ENCODE measurements at places on chromosomes 6 and 20.

GRCh38 chr6:71383901-71384489, 95.4 kb downstream of the OGFRL1 start:
- DNase-seq = no peak

- DNase-seq = no peak
Measured at GRCh38 chr20:57671662-57672061, 38.2 kb downstream of the PMEPA1 start.

DNA sequence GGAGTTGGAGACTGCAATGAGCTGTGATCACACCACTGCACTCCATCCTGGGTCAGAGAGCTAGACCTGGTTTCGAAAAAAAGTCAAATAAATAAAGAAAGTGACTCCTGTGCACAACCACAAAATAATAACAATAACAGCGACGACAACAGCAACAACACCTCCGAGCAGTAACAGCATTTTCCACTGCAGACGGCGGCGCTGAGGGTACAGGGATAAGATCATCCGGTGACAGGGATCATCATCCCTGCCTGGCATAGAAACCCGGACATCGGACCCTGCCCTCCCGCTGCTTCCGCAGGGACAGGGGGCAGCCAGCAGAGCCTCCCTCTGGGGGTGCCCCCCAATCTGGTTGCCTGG, 11.5 kb downstream of the SRXN1 start:
- no peak for DNase-seq

DNA sequence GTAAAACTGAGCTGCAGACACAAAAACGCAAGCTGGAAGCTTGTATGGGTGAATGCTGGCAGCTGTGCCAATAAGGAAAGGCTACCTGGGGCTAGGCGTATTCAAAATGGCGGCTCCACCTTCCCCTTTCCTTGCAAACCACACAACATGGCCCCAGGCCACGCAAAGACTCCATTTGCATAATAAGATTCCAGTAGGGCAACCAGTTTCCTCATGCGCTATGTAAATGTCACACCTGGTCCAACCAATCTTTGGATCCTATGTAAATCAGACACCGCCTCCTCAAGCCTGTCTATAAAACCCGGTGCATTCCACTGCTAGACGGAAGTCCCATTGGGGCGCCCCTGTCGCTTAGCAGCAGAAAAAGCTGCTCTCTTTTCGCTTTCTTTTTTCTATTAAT, 505.9 kb upstream of the BTBD3 start:
- DNase-seq = no peak

DNA sequence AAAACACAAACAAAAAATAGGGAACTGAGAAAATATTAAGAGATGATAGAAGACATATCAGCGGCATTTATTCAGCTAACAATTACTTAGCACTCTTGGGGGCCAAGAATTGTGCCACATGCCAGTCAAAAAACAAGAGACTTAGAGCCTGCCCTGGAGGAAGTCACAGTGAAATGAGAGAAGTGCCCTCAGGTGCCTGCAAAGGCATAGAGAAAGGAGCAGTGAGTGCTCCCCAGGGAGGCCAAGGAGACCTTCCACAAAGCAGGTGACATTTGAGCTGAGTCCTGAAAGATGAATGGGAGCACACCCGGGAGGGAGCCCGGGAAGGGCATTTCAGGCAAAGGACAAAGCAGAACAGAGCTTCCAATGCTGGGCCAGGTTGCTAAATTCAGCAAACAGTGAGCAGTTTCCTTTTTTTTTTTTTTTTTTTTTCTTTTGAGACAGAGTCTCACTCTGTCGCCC, 184.7 kb upstream of the JARID2 start:
- DNase-seq = no peak

GRCh38 chr6:149084026-149084425, 233.5 kb upstream of the TAB2 start:
- no peak for DNase-seq

DNA sequence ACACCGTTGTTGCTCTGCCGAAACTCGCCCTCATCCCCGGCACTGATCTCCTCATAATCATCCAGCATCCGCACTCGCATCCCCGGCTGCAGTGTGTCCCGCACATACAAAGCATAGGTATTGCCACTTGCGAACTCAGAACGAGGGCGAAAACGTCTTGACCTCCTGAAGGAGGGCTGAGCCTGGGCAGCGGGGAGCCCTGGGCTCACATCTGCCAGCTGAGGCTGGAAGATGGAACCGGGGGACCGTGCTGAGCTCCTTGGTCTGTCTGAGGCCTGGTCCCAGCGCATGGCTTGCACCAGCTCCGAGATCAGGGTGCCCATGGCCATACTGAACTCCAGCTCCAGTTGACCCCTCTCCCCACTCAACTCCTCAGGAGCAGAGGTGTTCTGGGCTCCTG, 2.7 kb downstream of the CUL7 start:
- no peak for DNase-seq

- no peak for DNase-seq
Measured at GRCh38 chr20:15289337-15289736, 951.9 kb upstream of the FLRT3 start.

DNA sequence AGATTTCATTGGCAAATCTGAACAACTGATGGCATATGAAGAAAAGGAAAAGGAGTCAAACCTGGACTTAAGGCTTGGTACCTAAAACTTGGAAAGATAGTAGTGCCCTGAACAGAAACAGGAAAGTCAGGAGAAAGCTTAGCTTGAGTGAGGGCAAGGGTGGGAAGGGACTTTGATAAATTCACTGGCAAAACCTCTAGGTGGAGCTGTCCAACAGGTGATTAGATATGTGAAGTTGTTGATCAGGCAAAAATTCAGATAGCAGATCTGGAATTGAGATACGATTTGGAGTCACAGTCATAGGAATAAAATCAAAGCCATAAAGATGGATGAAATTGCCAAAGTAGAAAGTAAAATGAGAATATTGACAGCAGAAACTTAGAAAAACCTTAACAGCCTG, 16.1 kb upstream of the ZNF292 start:
- DNase-seq = no peak

DNA sequence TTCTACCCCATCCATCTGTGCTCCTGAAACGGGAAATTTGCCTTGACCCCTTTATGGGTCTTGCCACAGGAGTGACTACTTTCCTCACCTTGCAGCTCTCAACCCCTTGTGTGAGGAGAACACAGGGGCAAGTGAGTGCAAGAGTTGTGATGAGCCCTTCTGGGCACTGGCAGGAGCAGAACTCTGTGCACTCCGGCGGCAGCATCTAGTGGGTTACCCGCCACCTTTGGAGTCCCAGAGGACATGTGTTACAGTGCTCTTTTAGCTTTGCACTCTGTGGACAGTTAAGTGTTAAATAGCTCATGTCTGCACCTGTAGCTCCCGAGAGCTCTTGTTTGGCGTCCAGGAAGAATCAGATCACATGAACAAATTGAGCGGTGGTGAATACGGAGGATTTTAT, 940.2 kb downstream of the GRIK2 start:
- DNase-seq = no peak

DNA sequence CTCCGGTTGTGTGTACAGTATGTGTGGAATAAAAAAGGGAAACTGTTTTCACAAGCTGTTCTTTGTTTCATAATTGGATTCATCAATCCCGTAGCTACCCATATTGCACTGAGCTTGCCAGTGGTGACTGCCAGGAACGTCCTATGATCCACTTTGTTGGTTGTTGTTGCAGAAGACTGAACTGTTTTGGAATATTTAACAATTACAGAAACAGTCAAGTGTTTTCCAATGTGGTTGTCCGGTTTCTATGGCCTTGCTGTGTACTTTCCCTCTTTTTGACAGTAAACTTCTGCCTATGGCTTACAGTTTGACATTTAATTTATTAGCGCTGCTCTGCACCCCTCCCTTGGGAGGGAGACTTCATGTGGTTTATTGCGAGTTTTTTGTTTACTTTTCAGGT, 141.2 kb downstream of the DTNBP1 start:
- DNase-seq = no peak

DNA sequence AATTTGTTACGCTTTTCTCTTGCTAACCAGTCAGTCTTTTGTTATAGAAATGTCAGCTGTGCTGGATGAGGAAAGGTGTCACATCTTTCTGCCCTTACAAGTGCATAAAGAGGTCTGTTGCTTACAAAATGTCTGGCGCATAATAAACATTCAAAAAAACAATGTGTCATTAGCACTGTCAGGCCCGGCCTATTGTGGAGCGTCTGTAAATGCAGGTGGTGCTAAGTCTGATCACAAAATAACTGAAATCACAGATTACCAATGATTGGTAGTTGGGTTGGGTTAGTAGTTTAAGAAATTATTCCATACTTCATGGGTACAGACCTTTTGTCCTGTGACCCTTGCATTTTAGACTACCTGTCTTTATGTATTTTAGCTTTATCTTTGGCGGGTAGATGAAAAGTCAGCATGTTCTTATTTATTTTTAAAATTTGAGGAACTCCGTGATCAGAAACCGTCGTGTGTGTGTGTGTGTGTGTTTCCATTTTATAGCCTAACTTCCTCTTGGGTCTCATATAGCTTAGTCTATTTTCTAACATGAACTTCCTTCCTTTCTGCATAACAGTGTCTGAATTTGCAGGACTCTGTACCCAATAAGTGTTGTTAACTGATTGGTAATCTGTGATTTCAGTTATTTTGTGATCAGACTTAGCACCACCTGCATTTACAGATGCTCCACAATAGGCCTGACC, 88.1 kb upstream of the IFNGR1 start:
- no peak for DNase-seq

DNA sequence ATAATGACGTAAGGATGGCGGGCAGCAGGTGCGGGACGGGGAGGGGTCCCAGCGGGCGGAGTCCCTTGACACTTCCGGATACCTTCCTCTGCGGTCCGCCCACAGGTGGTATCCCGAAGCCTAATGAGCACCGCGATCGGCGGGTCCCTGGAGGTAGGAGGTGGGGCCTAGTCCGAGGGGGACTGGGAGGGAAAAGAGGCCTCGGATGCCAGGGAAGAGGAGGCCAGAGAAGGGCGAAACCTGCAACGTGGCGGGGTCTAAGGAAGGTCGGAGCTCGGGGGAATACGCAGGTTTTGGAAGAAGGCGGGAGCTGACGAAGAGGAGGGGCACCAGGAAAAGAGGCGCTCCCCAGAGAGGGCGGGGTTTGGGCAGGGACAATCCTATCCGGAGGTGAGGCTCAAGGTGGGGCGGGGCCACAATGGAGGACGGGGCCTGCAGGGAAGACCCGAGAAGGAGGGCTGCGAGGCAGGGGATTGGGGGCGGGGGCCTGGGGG, 3.7 kb downstream of the PRSS16 start:
- DNase-seq = no peak

DNA sequence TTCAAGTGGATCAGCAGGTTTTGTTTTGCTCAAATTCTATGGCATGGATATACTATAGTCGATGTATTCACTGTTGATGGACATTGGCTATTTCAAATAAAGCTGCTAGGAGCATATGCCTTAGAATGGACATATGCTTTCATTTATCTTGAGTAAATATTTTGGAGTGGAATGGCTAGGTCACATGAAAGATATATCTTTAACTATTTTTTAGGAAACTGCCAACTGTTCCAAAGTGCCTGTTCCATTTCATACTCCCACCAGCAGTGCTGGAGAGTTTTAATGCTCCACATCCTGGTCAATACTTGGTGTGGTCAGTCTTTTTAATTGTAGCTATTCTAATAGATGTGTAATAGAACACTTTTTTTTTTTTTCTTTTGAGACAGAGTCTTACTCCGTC, 81.1 kb upstream of the PIM1 start:
- no peak for DNase-seq

GRCh38 chr20:4490045-4490444, 231.7 kb upstream of the PRND start:
- DNase-seq = no peak

GRCh38 chr20:10639077-10639736, 34.6 kb downstream of the JAG1 start:
- DNase-seq = no peak

- no peak for DNase-seq
Measured at GRCh38 chr6:116682334-116682712, 1.3 kb downstream of the KPNA5 start.

DNA sequence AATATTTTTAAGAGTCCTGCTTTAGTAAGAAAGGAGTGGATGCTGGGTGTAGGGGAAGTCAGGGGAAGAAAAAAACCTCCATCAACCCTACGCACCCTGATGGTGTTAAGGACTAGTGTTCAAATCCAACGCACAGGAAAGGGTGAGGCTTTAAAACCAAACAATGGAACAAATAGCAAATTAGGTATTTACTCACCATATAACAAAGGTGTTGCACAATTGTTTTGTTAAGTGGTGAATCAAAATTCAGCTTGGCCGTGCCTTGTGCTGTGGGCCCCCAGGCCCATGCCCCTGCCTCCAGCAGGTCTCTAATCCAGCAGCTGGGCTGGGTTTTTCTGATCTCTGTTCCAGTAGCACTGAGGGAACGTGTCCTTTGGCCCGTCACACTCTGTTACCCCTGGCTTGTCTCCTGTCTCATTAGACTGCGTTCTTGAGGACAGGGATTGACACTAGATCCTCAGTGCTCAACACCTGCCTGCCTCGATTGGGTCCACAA, 11.8 kb downstream of the FAM83D start:
- DNase-seq = no peak

- no peak for DNase-seq
Measured at GRCh38 chr20:58174708-58175280, 53.7 kb downstream of the ANKRD60 start.

DNA sequence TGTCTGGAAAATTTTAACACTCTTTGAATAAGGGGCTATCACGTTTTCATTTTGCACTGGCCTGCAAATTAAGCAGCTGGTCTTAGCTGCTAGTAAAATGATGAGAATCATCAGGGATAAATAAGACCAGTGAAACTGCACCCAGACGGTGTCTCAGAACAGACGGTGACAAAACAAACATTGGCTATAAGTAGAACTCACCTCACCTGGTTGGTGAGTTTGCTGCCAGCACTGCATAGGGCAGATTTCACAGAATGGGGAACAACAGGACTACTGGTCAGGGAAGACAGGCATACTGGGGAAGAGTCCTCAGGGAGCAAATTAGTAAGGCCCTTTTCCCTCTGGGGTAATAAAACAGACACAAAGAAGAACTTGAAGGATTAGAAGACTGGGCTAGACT, 175.9 kb upstream of the CITED2 start:
- no peak for DNase-seq

DNA sequence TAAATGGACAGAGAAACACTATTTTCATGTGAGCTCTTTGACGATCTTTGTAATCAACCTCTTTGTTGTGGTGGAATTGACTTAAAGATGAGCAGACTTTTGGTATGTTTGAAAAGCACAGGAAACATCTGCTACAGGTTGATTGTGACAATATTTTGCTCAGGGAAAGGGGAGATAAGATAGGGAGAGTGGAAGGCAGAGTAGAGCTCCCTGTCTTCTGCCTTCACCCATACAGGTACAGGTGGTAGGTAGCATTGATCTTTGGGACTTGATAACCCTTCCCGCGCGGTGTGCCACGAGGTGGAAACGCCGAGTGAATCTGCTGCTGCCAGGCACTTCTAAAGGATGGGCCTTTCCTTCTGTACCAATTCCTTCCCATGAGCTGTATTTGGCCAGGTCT, 183.6 kb downstream of the UTRN start:
- DNase-seq = no peak

- DNase-seq = no peak
Measured at GRCh38 chr6:28758046-28758817, 165.6 kb downstream of the TRIM27 start.

DNA sequence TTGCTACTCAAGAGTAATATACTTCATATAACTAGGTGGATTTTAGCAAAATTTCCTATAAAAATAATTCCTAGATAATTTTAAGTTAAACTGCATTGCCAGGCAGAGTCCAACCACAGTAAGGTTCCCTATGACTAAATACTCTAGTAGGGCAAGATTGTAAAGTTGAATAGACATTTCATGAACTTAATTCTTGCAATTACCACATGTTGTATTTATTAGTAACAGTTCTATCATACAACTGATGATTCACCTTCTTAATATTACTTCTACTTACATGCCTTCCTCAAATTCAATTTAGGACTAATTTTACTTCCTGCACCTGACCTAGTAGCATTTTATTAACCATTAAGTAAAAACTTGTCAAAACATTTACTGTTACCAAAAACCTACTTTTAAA, 266.7 kb upstream of the THEMIS start:
- DNase-seq = no peak

Data from renal cortex interstitium (tissue), 15 donors.